ENCODE measurements at places on chromosomes 7 and 10. TPM values are rescaled to one million over a fixed set of nuclear protein-coding genes. Genes with fewer than 3 reads are reported as not detected.

DNA sequence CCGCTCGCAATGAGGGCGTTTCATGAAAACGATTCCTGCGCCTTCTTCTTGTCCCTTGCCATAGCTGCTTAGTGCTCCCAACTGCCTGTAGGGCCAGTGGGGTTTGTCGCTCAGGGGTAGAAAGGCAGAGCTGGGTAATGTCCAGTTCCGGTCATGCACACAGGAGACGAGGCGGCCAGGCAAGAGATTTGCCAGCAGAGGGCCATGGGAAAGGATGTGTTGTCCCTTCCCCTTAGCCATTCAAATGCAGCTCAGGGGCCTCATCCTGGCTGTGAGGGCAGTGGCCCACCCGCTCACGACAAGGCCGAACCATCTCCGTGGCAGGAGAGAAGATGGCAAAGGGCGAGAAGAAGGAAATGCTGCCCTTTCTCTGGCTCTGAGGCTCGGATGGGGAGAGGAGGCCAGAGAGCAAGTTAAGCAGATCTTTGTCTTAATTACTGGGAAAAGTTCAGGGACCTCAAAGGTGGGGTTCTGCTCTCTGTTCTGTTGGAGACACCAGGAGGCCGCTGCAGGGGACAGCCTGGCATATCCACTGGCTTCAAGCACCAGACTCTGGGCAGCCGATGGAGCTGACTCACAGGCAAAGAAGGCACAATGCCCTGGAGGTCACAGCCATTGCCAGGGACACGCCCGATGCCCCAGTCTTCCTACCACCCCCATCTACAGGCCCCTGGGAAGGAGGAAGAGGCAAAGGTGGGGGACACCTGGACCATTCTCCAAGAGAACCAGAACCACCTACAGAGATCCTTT is 534.8 kb upstream of the MGMT start:
- no peaks in the 10 kb centered on the region for H3K36me3 ChIP-seq
- H3K27me3 ChIP-seq = peaks cover 3% of the 10 kb centered on the region
- no peaks in the 10 kb centered on the region for H3K4me1 ChIP-seq
- no peak for DNase-seq
- H3K4me3 ChIP-seq = no peak overlapping the region
- no peak overlapping the region for H3K27ac ChIP-seq

TPST1 gene
- total RNA-seq = 2.9 TPM

DNA sequence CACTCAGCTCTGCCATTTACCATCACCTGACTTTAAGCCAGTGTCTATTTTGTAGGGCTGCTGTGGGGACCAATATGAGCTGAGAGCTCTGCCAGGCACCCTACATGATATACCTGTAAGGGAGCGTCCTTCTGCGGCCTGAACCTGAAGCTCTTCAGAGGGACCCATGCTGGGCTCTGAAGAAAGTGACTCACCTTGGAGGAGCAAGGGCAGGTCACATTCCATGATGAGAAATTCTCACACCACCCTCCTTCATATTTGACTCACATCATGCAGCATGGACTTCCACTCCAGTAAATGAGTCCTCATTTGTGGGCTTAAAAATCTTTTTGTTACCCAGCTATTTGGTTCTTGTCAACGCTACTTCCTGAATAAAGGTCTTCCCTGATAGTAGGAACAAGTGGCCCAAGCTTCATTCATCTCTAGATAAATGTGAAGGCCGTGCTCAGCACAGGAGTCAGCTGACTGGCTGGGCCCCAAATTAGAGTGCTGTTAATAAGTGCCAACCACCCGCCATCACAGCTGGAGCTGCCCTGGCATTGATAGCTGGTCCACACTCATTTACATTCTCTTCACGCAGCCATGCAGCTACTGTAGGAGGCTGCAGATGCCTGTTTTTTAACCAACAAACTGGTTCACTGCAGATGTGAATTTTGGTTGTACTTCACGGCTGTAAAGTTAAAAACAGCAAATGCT is 78.4 kb downstream of the RNF216 start:
- H3K27ac ChIP-seq = no peak overlapping the region
- peaks cover 38% of the 10 kb centered on the region for H3K4me1 ChIP-seq

DNA sequence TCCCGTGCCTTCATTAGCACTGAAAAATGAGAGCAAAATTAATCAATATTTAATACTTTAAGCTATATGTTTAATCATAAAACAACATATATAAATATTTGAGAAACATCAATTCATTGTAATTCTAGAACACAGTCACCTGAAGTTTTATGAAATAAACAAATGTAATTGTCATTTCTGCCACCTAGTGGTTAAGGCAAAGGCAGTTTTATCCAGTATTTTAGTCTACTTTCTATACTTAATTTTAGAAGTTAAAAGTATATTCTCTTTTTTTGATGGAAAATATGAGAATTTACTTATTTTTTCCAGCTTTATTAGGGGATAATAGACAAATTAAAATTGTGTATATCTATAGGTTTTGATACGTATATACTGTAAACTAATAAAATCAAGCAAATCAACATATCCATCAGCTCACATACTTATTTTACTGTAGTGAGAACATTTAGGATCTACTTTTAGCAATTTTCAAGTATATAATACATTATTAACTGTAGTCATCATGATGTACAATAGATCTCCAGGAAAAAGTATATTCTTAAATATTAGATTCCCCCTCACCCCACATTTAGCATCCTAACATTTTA is 16.9 kb downstream of the PCGF6 start:
- peaks cover 21% of the 10 kb centered on the region for H3K36me3 ChIP-seq
- H3K27me3 ChIP-seq = no peaks in the 10 kb centered on the region
- DNase-seq = no peak
- H3K4me1 ChIP-seq = no peaks in the 10 kb centered on the region
- no peak overlapping the region for H3K4me3 ChIP-seq
- H3K27ac ChIP-seq = no peak overlapping the region

DNA sequence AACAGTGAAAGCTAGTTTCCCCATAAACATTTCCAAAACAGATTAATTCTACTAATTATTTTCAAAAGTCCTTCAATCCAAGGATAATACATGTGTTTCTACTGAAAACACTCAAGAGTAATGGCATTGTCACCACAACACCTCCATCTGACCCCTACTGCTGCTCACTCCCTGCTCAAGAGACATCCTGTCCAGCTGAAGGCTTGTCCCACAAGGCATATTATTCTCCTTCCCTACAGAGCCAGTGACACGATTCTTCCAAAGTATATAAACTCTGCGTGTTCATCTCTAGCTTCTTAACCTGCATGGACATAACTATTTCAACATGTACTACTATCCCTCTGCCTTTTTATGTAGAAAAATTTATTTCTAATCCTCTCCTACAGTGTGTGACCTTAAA is 182.1 kb downstream of the CPEB3 start:
- H3K27ac ChIP-seq = no peak overlapping the region
- peaks cover 4% of the 10 kb centered on the region for H3K36me3 ChIP-seq
- H3K4me3 ChIP-seq = no peak overlapping the region
- H3K27me3 ChIP-seq = no peaks in the 10 kb centered on the region
- peaks cover 2% of the 10 kb centered on the region for H3K4me1 ChIP-seq
- no peak for DNase-seq

HPSE2 gene
- 0.14 TPM for total RNA-seq

PRSS37 gene
- total RNA-seq = not detected

DNA sequence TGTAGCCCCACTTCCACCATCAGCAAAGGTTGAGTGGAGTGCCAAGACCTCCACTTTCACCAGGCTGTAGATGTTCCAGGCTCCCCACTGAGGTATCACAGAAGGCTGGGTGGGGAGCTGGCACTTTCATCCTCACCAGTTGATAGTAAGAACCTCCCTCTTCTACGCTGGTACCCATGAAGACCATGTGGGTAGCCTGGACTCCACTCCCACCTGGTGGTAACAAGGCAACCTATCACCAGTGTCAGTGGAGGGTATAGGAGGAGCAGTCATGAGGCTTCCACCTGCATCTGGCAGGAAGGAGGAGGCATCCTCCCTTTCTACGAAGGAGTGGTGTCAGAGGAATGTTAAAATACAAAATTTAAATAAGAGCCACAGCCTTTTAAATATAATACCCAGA is 4.4 kb downstream of the SMIM30 start:
- peaks cover 7% of the 10 kb centered on the region for H3K4me1 ChIP-seq
- no peak for DNase-seq
- peaks cover 10% of the 10 kb centered on the region for H3K36me3 ChIP-seq
- H3K27ac ChIP-seq = no peak overlapping the region

DNA sequence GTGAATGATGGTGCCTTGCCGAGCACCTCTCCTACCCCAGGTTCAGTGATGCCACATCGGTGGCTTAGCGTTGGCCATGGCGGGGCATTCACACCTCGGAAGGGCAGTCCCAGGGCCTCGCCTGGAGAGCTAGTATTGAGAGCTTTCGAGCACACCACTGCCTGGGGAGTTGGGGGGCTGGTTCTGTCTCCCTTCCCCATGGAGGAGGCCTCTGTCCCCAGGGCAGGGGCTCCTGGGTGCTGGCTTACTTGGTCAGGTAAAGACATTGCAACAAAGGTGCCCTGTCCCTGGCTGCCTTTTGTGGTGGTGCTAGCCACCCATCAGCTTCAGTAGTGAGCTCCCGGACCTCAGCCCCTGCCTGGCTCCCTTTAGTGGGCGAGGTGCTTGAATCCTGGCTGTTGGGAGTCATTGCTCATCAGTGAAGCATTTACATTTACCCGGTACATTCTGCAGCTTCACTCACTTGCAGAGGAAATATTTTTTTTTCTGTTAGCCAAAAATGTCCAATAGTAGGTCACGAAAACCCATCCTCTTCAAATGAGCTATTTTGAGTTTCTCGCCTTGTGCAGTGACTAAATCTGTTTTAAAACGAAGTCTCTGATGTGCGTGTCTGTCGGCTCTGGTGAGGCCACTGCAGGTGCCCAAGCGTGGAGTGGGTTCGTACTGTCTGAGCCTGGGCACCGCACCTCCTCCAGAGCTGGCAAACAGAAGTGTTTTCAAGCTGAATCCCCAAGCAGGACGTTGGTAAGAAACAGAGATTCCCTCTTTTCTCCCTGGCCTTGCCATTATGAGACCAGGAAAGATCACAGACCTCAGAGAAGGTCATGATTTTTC is 95.5 kb downstream of the INPP5A start:
- H3K36me3 ChIP-seq = peaks cover 3% of the 10 kb centered on the region
- peak; percentile 10 for DNase-seq
- peaks cover 7% of the 10 kb centered on the region for H3K27me3 ChIP-seq
- peaks cover 15% of the 10 kb centered on the region for H3K4me1 ChIP-seq
- no peak overlapping the region for H3K4me3 ChIP-seq
- no peak overlapping the region for H3K27ac ChIP-seq

- H3K27ac ChIP-seq = no peak overlapping the region
- DNase-seq = peak; percentile 51
- no peaks in the 10 kb centered on the region for H3K36me3 ChIP-seq
- no peaks in the 10 kb centered on the region for H3K4me1 ChIP-seq
- H3K4me3 ChIP-seq = no peak overlapping the region
Observed at GRCh38 chr10:36888925-36889573, 236.3 kb upstream of the ANKRD30A start.

SPDYE6 gene
- total RNA-seq = not detected

DNA sequence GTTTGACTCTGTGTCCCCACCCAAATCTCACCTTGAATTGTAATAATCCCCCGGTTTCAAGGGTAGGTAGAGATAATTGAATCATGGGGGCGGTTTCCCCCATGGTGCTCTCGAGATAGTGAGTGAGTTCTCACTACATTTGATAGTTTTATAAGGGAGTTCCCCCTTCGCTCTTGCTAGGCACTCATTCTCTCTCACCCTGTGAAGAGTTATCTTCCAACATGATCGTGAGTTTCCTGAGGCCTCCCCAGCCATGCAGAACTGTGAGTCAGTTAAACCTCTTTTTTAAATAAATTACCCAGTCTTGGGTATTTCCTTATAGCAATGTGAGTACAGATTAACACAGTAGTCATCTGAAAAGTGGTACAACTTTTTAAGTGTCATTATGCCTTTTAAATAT is 913.5 kb upstream of the LRRN3 start:
- H3K36me3 ChIP-seq = no peaks in the 10 kb centered on the region
- no peaks in the 10 kb centered on the region for H3K4me1 ChIP-seq
- H3K27ac ChIP-seq = no peak overlapping the region
- no peaks in the 10 kb centered on the region for H3K27me3 ChIP-seq

- H3K27ac ChIP-seq = no peak overlapping the region
- no peaks in the 10 kb centered on the region for H3K36me3 ChIP-seq
- no peaks in the 10 kb centered on the region for H3K4me1 ChIP-seq
- DNase-seq = no peak
- H3K27me3 ChIP-seq = no peaks in the 10 kb centered on the region
Observed at GRCh38 chr7:15647309-15647708, 39.2 kb downstream of the MEOX2 start.

- H3K4me1 ChIP-seq = peaks cover 6% of the 10 kb centered on the region
- H3K36me3 ChIP-seq = no peaks in the 10 kb centered on the region
- no peak overlapping the region for H3K27ac ChIP-seq
- no peak overlapping the region for H3K4me3 ChIP-seq
- peaks cover 40% of the 10 kb centered on the region for H3K27me3 ChIP-seq
Observed at GRCh38 chr7:101363734-101364374, 1.2 kb downstream of the COL26A1 start.

GRCh38 chr10:59047957-59048618 is 128.4 kb upstream of the PHYHIPL start:
- H3K27ac ChIP-seq = no peak overlapping the region
- DNase-seq = no peak
- no peak overlapping the region for H3K4me3 ChIP-seq
- no peaks in the 10 kb centered on the region for H3K4me1 ChIP-seq

DNA sequence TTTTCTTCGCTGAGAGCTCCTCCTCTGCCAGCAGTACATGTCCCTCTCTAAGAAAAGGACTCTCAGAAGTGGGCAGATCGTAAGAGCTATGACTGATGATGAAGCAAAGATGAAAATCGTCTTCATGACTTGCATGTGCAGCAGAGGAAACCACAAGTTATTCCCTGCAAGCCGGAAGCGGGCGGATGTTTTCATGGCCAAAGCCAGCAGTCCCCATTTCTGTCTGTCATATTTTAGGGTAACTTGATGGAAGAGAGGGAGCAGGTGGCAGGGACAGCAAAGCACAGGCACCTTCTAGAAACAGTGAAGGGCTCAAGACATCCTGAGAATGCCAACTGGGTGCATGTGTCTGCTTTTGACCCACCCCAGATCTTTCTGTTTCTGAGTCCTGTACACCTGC is 19.9 kb downstream of the KLF6 start:
- DNase-seq = no peak
- peaks cover 37% of the 10 kb centered on the region for H3K4me1 ChIP-seq
- H3K4me3 ChIP-seq = peak overlapping the region; percentile 52
- peak overlapping the region; percentile 52 for H3K27ac ChIP-seq
- peaks cover 2% of the 10 kb centered on the region for H3K36me3 ChIP-seq

GRCh38 chr7:80197627-80198026 is 63.0 kb downstream of the GNAI1 start:
- no peak overlapping the region for H3K4me3 ChIP-seq
- H3K27me3 ChIP-seq = peaks cover 3% of the 10 kb centered on the region
- H3K36me3 ChIP-seq = no peaks in the 10 kb centered on the region
- no peaks in the 10 kb centered on the region for H3K4me1 ChIP-seq

GRCh38 chr7:94270772-94271171 is 123.9 kb upstream of the COL1A2 start:
- no peak overlapping the region for H3K4me3 ChIP-seq
- no peak overlapping the region for H3K27ac ChIP-seq
- no peak for DNase-seq
- H3K4me1 ChIP-seq = no peaks in the 10 kb centered on the region
- no peaks in the 10 kb centered on the region for H3K36me3 ChIP-seq

IFIT2 gene
- total RNA-seq = 18.5 TPM

CPA4 gene
- not detected for total RNA-seq

CALML3 gene
- total RNA-seq = not detected

Measured in activated naive CD8-positive, alpha-beta T cell treated with anti-CD3 and anti-CD28 coated beads, Interleukin-2, amount 10 ng/mL, durations not matched to agents 7 days and 5 days (primary cell).